Left ventricle myocardium inferior (tissue), 1 donor: ENCODE measurements at places on chromosomes 13 and 19. TPM values are rescaled to one million over a fixed set of nuclear protein-coding genes. Genes with fewer than 3 reads are reported as not detected.

Gene TUBA3C
- not detected for total RNA-seq

Gene CEACAM8
- total RNA-seq: not detected

Gene ZNF17
- 8.9 TPM for total RNA-seq

Gene SLC25A41
- total RNA-seq: 0.16 TPM

GRCh38 chr13:79709471-79709870 is 228.5 kb downstream of the NDFIP2 start:
- no peak overlapping the region for H3K4me3 ChIP-seq
- H3K27me3 ChIP-seq: no peaks in the 10 kb centered on the region
- no peak overlapping the region for H3K27ac ChIP-seq
- no peaks in the 10 kb centered on the region for H3K4me1 ChIP-seq

DNA sequence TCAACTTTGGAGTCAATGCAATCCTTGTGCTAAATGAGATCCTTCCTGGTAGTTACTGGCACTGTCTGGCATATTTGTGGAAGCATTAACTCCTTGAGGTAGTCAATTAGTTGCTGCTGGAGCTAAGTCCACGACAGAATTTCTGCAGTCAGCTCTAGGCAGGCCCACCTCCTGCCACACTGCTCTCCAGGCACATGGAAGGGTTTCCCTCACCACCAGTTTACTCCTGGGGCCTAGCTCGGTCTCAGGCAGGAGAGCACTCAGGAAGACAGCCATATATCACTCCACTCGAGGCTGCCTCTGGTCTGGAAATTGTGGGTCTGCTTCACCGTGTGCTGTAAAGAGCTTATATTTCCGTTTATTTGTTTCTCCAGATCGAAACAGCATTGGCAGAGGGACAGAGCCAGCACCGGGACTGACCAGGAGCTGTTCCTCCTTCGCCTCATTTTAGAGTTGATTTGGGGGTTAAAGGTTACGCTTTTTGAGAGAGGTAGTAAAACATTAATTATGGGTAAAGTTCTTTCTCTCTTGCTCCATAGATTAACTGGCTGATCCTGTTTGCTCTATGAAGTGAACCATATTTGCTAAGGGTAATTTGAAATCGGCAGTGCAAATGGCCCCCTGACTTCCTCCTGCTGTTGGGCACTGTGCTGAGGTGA is 20.6 kb upstream of the GTF3A start:
- peaks cover 4% of the 10 kb centered on the region for H3K27me3 ChIP-seq
- peak overlapping the region; percentile 59 for H3K27ac ChIP-seq
- no peak for DNase-seq
- peaks cover 15% of the 10 kb centered on the region for H3K4me1 ChIP-seq
- H3K36me3 ChIP-seq: no peaks in the 10 kb centered on the region
- H3K4me3 ChIP-seq: no peak overlapping the region

DNA sequence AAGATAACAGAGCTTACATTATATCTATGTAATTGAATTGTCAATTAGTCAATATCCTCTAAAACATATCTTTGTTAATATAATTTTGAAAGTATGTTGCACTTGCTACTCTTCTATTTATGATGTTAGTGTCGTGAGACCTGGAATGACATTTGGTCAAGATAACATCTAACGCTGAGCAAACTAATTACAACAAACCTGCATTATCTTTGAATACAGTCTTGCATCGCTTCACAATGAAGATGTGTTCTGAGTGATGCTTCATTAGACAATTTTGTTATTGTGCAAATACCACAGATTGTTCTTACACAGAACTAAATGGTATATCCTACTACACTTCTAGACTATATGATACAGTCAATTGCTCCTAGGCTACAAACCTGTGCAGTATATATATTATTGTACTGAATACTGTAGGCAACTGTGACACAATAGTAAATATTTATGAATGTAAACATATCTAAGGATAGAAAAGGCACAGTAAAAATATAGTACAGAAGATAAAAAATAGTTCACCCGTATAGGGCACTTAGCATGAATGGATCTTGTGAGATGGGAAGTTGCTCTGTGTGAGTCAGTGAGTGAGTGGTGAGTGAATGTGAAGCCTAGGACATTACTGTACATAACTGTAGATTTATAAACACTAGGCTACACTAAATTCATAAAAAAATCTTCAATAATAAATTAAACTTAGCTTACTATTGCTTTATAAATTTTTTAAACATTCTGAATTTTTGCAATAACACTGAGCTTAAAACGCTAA is 1773.8 kb downstream of the PCDH9 start:
- no peak overlapping the region for H3K4me3 ChIP-seq
- no peak overlapping the region for H3K27ac ChIP-seq
- no peaks in the 10 kb centered on the region for H3K36me3 ChIP-seq
- H3K27me3 ChIP-seq: no peaks in the 10 kb centered on the region
- no peak for DNase-seq
- H3K4me1 ChIP-seq: no peaks in the 10 kb centered on the region

DNA sequence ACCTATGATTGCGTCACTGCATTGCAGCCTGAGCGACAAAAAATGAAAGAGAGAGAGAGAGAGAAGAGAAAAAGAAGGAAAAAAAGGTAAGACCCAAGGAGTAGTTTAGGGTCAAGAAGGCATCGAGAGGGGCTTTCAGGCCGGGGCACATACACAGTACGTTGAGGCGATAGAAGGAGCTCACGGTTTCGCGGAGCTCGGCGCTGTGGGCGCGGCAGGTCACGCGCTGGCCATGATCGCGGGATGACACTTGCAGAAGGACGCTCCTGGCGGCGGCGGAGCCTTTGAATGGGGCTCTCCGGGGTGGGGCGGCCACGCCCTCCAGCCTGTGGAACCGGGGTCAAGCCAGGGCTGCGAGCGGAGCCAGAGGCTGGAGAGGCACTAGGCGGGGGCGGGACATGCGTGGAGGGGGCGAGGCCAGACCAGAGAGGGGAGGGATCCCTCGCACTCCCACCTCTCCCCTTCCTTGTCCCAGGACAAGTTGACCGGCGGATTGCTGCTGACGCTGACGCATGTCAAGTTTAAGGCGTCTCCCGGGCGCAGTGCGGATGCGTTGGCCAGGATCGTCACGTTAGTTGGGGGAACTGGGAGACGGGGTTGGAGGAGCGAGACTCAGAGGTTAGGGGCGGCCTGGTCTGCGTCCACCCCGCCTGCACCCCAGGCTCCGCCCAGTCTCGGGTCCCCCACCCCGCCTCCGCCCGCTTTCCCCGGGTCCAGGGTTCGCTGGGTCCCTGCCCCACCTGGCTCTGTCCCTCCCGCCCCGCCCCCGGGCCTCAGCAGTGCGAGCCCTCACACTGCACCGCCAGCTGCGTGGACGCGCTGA is 6.9 kb downstream of the NPHS1 start:
- H3K27me3 ChIP-seq: peaks cover 97% of the 10 kb centered on the region
- no peaks in the 10 kb centered on the region for H3K36me3 ChIP-seq
- no peak for DNase-seq
- no peak overlapping the region for H3K27ac ChIP-seq
- peaks cover 19% of the 10 kb centered on the region for H3K4me1 ChIP-seq
- peak overlapping the region; percentile 49 for H3K4me3 ChIP-seq

DNA sequence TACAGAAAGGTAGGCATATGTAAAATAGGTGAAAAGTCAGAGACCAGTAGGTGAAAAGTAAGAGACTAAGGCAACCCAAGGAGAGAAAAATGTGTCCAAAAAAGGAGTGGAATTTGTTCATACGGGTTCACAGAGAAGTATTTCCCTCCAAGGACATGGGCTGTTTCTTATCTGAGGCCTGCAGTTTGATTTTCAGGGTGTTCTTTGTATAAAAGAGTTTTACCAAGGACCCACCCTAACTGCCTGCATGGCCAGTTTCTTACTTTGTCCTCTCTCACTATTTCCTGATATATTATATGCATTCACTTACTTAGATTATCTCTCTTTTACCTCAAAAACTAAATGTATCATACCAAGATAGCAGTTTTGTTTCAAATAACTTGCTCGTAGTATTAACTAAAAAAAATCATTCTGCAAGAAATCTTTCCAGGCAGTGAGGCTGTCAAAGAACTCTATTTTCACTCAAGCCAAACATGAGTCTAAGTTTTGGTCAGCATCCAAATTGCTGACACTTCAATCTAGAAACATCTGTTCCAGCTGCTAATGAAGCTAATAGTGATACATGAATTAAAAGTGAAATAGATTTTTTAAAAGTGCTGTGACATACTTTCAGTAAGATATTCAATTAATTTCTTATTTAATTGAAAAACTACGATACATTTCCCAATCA is 141.4 kb upstream of the SGCG start:
- H3K4me3 ChIP-seq: no peak overlapping the region
- H3K4me1 ChIP-seq: no peaks in the 10 kb centered on the region
- no peaks in the 10 kb centered on the region for H3K36me3 ChIP-seq
- no peak for DNase-seq
- H3K27ac ChIP-seq: no peak overlapping the region

- DNase-seq: no peak
- H3K36me3 ChIP-seq: no peaks in the 10 kb centered on the region
- H3K27ac ChIP-seq: no peak overlapping the region
- H3K4me3 ChIP-seq: no peak overlapping the region
- H3K4me1 ChIP-seq: peaks cover 24% of the 10 kb centered on the region
- no peaks in the 10 kb centered on the region for H3K27me3 ChIP-seq
These were observed 24.0 kb downstream of the USP12 start for GRCh38 chr13:27147530-27148170.

DNA sequence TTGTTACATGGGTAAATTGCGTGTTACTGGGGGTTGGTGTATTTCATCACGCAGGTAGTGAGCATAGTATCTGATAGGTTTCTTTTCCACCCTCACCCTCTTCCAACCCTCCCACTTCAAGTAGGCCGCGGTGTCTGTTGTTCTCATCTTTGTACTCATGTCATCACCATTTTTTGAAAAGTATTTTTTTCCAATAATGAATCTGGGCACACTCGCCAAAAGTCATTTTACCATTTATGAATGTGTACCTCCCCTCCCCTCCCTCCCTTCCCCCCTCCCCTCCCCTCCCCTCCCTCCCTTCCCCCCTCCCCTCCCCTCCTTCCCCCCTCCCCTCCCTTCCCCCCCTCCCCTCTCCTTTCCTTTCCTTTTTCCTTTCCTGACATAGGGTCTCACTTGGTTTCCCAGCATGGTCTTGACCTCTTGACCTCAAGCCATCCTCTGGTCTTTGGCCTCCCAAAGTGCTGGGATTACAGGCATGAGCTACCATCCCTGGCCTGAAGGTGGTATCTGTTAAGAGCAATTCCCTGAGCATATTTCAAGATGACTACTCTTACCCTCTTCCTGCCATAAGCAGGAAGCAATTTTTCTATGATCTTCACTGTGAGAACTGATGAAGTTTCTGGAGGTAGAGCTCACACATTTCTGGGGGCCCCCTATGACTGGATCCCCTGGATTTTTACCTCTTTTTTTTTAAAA is 15.7 kb downstream of the ZNF627 start:
- no peak overlapping the region for H3K4me3 ChIP-seq
- H3K27me3 ChIP-seq: no peaks in the 10 kb centered on the region
- peaks cover 41% of the 10 kb centered on the region for H3K36me3 ChIP-seq
- H3K4me1 ChIP-seq: peaks cover 9% of the 10 kb centered on the region
- no peak overlapping the region for H3K27ac ChIP-seq

DNA sequence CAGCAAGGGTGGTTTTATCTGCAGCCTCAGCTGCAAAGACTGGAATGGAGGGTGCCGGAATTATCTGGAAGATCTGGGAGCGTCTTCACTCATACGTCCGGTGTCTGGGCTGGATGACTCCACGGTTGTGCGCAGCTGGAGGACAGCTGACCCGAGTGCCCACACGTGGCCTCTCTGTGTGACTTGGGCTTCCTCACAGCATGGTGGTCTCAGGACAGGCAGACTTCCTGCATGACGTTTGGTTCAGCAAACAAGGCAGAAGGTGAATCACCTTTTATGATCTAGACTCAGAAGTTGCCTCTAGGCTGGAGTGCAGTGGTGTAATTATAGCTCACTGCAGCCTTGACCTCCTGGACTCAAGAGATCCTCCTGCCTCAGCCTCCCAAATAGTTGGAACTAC is 33.2 kb downstream of the CACNG6 start:
- H3K27ac ChIP-seq: no peak overlapping the region
- H3K4me1 ChIP-seq: peaks cover 6% of the 10 kb centered on the region
- no peak for DNase-seq
- H3K27me3 ChIP-seq: peaks cover 85% of the 10 kb centered on the region
- no peaks in the 10 kb centered on the region for H3K36me3 ChIP-seq
- no peak overlapping the region for H3K4me3 ChIP-seq

GRCh38 chr13:72290962-72291681 is 424.1 kb upstream of the DACH1 start:
- no peak for DNase-seq
- H3K4me1 ChIP-seq: no peaks in the 10 kb centered on the region
- no peaks in the 10 kb centered on the region for H3K27me3 ChIP-seq
- no peaks in the 10 kb centered on the region for H3K36me3 ChIP-seq
- no peak overlapping the region for H3K4me3 ChIP-seq

DNA sequence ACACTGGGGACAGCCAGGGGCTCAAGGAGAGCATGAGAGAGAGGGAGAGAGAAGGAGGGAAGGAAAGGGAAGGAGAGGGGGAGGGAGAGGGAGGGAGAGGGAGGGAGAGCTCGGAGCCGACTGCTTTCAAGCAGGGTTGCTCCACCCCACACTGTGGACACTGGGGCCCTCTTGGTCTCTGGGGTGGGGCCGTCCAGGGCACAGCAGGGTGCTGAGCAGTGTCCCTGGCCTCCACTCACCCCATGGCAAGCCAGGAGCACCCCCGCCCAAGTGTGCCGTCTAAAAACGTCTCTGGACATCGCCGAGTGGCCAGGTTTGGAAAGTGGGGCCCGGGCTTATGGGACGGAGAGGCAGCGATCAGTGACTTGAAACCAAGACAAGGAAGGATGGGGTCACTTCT is 20.9 kb downstream of the DPP9 start:
- H3K27ac ChIP-seq: no peak overlapping the region
- H3K36me3 ChIP-seq: peaks cover 84% of the 10 kb centered on the region
- H3K27me3 ChIP-seq: no peaks in the 10 kb centered on the region
- no peak for DNase-seq
- no peak overlapping the region for H3K4me3 ChIP-seq

DNA sequence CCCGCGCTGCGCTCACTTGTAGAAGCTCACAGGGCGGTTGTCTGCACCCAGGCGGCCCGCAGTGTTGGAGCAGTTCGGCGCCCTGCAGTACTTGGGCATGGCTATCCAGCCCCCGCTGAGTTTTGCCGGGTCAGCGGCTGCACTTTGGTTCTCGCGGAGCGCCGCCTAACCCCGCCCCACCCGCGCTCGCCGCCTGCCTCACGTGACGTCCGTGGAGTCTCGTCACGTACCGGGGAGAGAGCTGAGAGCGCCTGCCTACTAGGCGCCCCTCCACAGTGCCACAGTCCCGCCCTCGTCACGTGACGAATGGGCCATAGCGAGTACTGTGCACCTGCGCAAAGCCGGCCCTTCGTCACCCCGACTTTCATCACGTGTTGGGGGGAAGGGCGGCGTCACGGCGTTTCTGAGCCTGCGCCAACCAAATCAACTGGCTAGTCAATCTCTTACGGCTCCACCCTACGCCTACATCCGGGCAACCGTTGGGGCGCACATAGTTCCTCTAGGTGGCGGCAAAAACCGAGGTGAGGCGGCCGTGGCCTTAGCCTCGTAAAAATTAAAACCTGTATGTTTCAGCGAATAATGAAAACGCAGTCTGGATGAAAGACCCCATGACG is at the start of gene THAP8:
THAP8 (minus strand) TSS at position 167 of the 614 bp plus-strand sequence; CDS start at position 99, 68 bp downstream.
- peaks cover 21% of the 10 kb centered on the region for H3K4me1 ChIP-seq
- H3K4me3 ChIP-seq: peak within 1 kb of the TSS; percentile 79
- no peaks in the 10 kb centered on the region for H3K36me3 ChIP-seq
- no peaks in the 10 kb centered on the region for H3K27me3 ChIP-seq
